Left hindlimb (tissue), 1 donor: ENCODE measurements at places on chromosomes 2 and 18.

DNA sequence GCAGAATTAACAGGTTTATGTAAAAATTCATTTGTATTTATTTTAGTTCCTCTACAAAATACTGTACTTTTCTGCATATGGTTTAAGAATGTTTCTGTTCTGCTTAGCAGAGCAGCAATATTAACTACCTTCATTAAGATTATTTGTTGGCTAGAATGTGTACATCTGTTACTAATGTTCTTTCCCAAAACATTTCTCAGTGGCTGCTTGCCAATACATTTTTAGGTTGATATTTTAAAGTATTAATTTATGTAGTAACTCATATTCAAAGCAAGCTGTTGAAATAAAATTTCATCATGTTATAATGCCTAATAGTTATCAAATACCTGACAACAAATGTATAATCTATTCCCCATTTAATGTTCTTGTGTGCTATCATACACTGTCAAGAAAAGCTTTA, 40.3 kb downstream of the PRKD3 start:
- DNase-seq = no peak

- DNase-seq = no peak
These were observed 128.3 kb downstream of the CYRIA start for GRCh38 chr2:16537347-16537746.

- no peak for DNase-seq
These were observed 357.6 kb upstream of the SETBP1 start for GRCh38 chr18:44323125-44323524.

- DNase-seq = peak; percentile 77
These were observed 248.5 kb downstream of the CDH20 start for GRCh38 chr18:61581578-61582201.

DNA sequence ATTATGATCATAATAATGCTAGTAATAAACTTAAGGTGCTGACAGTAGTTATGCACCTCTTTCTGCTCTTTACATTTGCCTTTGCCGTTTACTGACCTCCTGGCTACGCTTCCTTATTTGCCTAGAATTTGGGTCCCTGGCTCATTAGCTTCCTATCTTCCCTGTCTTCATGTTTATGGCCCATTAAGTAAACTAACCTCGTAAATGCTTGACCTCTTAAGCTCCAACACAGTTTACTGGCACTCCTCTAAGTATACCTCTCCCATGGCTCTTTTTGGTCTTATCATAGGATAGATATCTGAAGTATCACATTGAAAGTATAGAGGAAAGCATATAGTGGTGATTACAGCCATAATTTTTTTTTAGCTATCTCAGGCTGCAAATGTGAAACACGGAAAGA, 657.3 kb upstream of the SLC39A10 start:
- DNase-seq = no peak
